ENCODE measurements at places on chromosomes 5 and 9.

- DNase-seq, result no peak
Measured at GRCh38 chr9:130937146-130938076, 1.6 kb downstream of the FIBCD1 start.

- no peak for DNase-seq
Measured at GRCh38 chr5:135955525-135955924, 742 bp upstream of the LECT2 start.

- DNase-seq, result no peak
Measured at GRCh38 chr9:89813482-89813881, 208.7 kb downstream of the GADD45G start.

DNA sequence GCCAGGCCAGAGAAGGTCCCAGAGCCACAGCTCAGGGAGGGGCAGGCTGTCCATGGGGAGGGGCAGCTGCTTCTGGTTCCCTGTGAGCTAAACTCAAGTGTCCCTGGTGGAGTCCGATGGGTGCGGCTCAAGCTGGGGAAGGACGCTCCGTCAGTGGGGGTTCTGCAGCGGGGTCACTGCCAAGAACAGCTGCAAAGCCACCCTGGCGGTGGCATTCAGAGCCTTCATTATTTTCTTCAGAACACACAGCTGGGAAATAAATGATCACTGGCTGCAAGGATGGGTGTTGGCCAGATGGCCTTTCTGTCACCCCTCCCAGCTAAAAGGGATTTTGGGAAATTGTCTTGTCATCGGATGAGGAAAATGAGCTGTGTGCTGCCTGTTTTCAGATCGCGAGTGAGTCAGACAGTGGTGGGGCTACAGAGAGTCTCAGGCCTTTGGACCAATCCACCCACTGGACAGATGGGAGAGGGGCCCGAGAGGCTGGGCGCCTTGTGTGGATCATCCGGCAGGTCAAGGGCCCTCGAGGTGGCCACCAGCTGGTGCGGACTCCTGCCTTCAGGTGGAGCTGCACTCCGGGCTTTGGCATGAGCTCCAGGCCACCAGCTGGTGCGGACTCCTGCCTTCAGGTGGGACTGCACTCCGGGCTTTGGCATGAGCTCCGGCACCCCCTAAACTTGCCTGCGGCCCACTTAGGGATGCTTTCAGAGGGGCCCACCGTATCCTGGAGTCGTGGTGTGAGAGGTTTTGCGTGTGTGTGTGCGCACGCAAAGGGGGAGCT lies 17.9 kb upstream of the GFPT2 start:
- DNase-seq, result no peak

GRCh38 chr5:88679638-88680037 lies 203.3 kb downstream of the MEF2C start:
- no peak for DNase-seq

GRCh38 chr9:35341585-35341984 lies 148.3 kb upstream of the RUSC2 start:
- no peak for DNase-seq

DNA sequence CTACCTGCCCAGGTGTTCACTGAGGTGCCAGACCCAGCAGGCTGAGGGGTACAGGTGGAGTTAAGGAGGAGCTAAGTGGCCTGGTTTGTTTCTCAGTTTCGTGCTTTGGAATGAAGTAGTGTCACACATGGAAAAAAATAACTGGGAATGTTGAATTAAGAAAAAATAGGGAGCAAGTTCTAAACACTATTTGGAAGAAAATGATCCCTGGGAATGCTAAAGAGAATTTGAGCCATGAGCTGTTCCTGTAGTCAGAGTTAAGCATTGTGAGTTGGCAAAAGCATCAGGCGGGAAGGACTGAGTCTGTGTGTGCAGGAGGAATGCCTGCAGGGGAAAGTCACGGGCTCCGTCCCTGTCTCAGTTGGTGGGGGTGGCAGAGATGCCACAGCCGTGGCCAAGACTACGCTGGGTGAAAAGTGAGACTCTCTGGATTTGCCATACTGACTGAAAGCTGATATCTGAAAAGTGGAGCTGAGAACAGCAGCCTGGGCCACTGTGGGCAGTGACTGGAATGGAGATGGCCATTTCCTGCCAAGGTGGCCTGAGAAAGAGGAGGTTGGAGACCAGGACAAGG lies 37.0 kb downstream of the SYK start:
- no peak for DNase-seq

DNA sequence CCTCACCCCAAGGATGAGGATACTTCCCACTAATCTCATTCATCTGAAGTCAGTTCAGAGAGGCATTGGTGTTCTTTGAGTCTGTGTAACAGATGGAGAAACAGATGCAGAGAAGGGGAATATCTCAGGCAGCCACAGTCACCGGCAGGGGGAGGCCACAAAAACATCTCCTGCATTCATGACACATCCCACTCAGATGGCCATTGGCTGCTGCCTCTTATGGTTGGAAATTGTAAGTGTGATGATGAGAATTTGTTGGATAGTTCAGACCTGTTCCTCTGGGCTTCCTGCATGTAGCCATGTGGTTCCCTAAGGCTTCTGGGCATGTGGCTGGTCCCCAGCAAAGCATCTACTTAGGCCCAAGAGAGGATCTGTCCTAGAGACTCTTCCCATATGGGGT lies 45.9 kb upstream of the GABRP start:
- no peak for DNase-seq

DNA sequence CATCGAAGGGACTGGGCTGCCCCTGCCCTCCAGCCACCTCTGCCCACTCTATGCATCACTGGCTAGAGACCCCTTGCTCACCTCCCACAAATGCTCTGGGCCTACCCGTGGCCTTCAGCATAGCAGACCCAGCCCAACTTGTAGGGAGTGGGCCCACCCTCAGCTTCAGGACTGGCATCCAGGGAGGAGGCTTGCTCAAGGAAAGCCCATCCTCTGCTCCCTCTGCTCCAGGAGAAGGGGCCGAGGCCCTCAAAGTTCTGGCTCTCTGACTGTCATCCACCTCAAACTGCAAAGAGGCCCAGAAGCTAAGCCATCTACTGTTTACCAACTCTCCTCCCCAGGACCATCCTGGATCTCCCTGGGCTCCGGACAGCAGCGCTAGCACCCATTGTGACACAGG lies 84.5 kb downstream of the C5orf15 start:
- DNase-seq, result no peak

- no peak for DNase-seq
Measured at GRCh38 chr5:135593141-135593540, 14.3 kb upstream of the CXCL14 start.

- no peak for DNase-seq
Measured at GRCh38 chr5:53820119-53820801, 259.8 kb downstream of the NDUFS4 start.
